ENCODE measurements at places on chromosomes 7 and 10.

DNA sequence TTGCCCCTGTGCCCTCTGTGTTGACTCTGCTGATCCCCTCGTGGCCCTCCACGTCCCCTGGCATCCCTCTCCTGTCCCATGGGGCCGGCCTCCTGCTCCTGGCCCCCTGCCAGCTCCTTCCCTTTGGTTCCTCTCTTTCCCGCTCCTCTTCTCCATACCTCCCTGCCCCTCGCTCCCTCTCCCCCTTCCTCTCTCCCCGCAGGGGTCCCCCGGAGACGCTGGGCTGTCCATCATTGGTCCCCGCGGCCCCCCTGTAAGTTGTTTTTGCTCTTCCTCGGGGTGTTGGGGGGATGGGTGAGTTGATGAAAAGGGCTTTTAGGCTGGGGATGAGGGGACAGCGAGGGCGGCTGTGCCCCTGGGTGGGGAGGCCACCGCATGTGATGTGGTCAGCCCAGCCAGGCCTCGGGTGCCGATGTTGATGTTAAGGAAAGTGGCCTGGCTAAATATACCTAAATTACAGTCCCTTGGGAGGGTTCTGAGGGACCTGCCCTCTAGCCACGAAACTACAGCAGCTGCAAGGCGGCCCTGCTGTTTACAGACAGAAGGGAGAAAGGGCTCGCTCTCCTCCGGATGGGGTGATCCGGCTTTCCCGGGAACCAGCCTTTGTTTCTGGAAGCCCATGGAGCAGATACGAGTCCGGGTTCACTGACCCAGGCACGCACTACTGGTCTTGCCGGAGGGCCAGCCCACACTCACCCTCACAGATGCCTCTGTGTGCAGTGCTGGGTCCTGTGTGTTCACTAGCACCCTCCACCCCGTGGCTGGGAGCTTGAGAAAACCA is 78.8 kb downstream of the COL13A1 start:
- peak; percentile 55 for DNase-seq

DNA sequence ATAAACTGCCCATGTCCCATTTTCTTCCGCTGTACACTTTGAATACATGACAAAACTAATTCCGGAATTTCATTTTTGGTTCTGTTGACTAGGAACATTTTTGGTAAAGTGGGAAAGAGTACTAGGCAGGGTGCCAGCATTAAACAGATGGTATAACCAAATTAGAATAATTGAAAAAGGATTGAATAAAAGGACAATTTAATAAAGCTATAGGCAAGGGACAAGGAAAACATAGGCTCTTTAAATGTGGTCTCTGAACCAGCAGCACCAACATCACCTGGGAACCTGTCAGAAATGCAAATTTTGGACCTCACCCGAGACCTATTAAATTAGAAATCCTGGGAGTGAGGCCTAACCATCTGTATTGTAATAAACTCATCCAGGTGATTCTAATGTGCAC is 376.9 kb downstream of the LRRTM3 start:
- DNase-seq, result no peak

- DNase-seq, result no peak
Observed at GRCh38 chr7:13496976-13497375, 492.5 kb downstream of the ETV1 start.

DNA sequence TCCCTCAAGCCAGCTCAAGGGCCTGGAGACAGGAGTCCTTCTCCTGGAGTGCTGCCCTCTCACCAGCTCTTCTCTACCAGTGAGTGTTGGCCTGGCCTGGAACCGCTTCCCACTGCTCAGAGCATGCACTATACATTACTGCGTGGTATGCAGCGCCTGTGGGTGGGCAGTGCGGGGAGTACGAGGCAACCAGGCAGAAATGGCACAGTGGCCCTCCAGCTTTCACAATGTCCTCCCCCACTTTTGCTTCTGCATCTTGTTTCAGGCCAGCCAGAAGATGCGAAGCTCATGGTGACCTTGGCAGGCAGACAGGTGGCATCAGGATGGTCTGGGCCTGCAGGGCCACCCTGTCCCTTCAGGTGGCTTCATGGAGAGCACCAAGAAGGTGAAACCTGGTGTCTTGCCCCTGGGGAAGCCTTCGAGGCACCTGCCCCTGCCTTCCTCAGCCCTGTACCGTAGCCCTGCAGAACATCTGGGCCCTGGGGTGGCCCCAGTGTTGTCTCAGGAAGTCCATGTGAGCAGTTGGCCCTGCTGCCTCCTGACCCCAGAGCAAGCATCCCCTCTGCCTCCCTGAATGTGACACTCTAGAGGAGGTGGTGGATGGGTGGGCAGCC is 35.8 kb downstream of the RASGEF1A start:
- no peak for DNase-seq

DNA sequence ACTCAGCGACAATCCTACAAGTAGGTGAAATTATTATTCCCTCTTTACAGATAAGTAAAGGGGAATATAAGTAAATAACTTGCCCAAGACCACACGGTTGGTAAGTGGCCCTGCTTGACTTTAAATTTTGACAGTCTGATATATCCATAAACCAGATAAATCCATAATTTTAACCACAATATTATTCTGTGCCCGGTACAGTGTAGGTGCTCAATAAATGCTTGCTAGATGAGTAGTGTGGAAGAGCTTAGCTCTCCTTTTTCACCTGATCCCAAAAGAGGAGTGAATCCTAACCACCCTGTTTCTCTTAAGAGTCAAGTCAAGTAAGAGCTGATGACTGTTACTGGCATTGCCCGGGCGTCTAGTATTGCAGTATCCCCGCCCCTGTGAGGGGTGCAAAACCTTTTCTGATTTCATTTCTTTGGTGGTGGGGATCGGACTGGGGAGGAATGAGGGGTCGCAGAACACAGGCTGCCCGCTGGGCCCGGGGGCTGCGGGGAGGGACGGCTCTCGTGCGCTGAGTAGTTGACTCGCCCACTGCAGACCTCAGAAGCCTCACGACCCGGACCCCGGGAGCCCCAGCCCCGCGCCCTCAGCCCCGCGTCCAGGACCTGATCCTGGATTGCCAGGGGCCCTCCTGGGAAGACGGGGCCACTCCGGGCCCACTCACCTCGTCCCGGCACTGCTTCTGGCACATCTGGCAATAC is 490 bp downstream of the KIN start:
- DNase-seq, result no peak

DNA sequence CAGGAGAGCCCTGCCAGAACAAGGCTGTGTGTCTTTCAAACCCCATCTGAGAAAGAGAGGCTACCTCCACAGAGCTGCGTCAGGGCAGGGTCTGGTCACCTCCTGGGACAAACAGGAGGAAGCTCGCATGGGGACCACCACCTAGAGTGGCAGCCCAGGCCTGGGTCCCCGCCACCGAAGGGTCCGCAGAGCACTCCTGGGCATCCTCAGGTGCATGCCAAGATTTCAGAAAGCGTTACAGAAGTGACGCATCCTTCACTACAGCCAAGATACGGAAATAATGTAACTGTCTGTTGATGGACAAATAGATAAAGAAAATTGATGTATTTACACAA is 42.6 kb downstream of the GSDME start:
- DNase-seq, result no peak

GRCh38 chr7:696812-697551 is 29.5 kb upstream of the DNAAF5 start:
- DNase-seq, result no peak

DNA sequence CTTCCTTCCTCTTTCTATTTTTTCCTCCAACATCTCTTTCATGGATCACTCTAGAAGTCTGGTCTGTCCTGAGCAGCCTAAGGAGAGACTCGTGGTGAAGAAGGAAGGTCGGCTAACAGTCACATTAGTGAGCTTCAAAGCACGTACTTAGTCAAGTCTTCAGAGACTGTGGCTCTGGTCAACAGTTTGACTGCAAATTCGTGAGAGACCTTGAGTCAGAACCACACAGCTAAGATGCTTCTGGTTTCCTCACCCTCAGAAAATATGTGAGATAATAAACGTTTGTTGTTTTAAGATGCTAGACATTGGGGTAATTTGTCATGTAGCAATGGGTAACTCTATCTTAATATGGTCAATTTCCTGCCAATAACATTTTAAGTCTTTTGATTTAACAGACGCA is 126.2 kb upstream of the LRRN3 start:
- no peak for DNase-seq

DNA sequence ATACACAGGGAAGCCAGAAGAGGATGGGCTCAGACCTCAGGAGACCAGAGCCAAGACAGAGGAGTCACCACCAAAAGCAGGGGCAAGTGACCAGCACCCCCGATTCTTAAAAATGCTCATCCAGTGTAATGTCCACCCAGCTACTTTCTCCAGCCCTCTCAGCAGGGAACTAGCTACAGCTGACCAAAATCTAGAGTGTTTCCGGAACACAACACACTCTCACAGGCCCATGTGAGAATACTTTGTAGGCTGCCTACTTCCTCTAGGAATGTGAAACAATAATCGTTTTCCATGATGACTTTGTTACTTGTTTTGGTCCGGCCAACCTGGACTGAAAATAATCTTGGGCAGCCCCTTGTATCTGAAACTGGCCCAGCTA is 14.5 kb downstream of the PSAP start:
- no peak for DNase-seq

DNA sequence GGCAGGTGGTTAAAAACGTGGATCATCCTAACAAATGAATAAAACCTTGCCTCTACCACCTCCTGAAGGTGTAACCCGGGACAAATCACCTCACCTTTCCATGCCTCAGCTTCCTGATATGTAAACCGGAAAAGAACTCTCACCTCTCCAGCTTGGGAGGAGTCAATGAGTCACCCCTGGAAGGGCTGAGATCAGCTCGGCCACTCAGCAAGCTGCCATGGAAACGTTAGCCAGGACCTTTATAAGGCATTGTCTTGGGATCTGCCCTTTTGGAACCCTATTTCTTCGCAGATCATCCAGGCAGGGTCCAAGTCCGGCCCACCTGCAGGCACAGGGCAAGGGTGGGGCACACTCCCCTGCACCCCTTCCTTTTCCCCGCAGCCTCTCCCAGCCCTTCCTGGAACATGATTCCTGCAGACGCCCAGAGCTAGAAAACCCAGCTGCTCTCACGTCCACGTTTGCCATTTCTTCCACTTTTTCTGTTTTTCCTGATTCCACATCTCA is 81.6 kb upstream of the PFKP start:
- peak; percentile 38 for DNase-seq

All from iPS-NIHi11 (cell line).